ENCODE measurements at places on chromosomes 2 and 18. TPM values are rescaled to one million over a fixed set of nuclear protein-coding genes. Genes with fewer than 3 reads are reported as not detected.

- DNase-seq = no peak
Measured at GRCh38 chr2:189072036-189072435, 97.9 kb downstream of the COL3A1 start.

- DNase-seq = no peak
Measured at GRCh38 chr2:179059026-179059700, 9.2 kb upstream of the CCDC141 start.

DNA sequence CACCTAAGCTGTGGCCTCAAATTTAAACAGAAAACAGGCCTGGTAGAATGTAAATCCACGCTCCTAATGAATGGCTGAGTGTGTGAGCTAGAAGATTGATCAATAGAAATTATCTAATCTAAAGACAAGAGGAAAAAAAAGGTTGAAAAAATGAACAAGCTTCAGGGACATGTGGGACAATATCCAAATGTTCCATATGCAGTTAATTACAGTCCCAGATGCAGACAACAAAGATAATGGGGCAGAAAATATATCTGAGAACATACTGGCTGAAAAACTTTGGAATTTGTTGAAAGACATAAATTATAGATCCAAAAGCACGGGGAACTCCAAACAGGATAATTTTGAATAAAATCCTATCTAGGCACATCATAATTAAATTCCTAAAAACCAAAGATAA is 186.7 kb upstream of the SIX2 start:
- DNase-seq = no peak

DNA sequence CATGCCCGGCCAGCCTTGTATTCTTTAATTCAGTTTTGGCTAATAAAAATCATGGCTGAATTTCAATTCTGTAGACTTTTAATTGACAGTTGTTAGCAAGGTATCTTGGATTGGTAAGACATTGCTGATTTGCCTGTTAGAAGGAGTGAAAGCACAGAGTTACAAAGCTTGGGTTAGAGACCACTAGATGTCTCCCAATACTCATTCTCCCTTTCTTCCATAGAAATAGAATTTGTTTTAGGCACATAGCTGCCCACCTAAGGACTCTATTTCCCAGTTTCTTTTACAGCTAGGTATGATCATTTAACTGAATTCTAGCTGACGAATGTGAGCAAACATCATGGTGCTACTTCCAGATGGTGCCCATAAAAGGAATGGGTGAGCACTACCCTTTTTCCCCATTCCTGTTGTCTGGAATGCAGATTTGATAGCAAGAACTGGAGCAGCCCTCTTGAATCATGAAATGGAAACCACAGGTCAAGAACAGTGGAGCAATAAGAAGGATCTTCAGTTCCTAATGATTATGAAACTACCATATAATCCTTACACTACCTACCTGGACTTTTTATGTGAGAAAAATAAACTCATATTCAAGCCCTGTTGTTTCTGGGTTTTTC is 17.5 kb downstream of the PECR start:
- DNase-seq = no peak

GRCh38 chr2:48316753-48317750 is 212.9 kb upstream of the STON1 start:
- no peak for DNase-seq

DNA sequence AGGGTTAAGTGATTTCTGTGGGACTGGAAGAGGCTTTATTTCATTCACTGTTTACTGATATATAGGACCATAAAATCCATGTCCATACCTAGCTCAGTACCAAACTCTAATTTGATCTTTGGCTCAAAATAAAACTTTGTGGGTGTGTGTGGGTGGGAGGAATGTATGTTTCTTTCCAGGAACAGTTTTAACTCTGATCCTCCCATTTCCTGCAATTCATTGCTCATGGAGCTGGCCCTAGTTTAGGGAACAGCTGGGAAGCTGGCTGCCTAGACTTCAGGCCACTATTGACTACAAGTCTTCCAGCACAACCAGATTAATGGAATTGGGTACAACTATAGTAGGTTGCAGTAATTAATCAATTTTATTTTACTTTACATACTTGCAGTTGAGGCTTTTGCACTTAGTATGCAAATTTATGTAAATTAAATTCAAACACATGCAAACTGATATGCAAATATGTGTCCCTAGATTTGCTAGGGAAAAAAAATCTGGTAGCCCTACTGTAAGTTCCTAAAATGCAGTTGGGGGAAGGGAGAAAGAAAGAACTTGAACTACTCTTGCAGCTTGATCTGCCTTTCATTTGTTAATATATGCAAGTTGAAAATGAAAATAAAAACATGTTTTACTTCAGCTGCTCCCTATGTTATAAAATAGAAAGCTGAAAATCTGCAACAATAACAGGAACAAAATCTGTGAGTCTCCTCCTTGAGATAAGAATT is 1070.3 kb upstream of the CELF4 start:
- no peak for DNase-seq

GRCh38 chr2:179596018-179596417 is 265.4 kb downstream of the ZNF385B start:
- DNase-seq = no peak

DNA sequence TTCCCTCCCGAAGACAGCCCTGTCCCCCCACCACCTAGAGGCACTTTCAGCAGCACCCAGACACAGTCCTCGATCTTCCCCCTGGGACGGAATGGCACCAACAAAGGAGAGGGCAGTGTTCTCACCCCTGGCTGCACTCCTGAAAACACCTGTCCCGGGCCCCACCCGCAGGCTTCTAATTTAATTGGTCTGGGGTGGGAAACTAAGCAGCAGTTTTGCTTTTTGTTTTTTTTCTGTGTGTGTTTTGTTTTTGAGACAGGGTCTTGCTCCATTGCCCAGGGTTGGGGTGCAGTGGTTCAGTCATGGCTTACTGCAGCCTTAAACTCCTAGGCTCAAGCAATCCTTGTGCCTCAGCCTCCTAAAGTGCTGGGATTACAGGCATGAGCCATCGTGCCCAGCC is 38.4 kb upstream of the REL start:
- DNase-seq = no peak

GRCh38 chr18:2984091-2984490 is 28.9 kb downstream of the LPIN2 start:
- no peak for DNase-seq

DNA sequence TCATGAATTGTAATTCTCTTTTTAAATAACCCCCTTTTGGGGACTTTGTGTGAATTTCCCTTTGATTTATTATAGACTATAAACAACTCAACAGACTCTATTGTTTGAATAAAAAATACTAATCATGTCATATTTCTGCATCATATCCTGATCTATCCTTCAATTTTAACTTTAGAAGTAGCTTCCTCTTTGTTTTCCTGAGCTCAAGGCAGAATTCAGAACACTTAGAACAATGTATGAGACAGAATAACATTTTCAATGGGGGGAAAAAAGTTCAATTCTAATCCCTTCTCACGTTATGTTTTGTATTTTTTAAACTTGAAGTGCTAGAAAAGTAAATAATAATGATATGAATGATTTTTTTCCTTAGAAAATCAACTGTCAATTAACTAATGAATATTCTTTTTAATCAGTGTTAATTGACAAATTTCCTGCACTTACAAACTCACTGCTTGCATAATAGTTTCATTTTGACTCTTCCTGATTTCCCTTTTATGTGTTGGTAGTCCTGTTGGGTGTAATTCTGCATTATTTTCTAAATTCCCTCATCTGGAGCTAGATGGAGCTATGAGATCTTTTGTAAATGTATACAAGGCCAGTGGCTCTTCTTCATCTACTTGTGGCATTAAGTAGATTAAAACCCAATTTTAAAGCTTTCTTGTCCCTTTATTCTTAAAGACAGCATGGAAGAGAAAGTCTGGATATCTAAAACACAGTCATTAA is 326.1 kb downstream of the PARD3B start:
- no peak for DNase-seq

- DNase-seq = no peak
Measured at GRCh38 chr18:45255197-45255890, 359.9 kb upstream of the SLC14A2 start.

DNA sequence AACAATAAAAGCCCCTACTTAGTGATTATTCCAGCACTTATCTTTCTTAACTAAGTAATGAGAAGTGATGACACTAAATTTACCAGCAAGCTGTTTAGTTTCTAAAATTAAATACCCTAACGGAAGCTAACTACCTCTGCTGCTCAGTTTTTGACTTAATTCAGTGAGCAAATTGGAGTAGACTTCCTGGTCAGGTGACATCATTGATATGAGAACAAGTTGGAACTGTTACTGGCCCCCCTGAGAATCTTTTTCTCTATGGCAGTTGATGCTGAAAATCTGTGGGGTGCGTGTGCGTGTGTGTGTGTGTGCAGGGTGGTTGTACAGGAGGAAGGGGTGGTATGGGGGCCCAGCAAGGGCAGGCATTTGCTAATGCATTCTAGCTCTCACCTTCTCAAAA is 35.5 kb upstream of the BMP10 start:
- DNase-seq = no peak

DNA sequence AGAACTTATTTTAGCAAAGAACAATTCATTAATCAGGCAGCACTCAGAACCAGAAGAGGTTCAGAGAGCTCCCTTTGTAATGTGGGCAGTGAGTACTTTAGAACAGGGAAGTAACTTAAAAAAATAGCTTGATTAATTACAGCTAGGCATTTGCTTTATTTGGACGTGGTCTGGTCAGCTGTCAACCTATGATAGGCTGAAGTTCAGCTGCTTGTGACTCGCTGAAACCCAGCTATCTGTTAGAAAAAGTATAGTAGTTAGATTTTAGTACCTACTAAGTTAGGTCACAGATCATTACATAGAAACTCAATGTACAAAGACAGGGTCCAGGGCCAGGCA is 40.0 kb downstream of the PKDCC start:
- no peak for DNase-seq

GRCh38 chr2:17051538-17051937 is 385.9 kb upstream of the CYRIA start:
- no peak for DNase-seq

DNA sequence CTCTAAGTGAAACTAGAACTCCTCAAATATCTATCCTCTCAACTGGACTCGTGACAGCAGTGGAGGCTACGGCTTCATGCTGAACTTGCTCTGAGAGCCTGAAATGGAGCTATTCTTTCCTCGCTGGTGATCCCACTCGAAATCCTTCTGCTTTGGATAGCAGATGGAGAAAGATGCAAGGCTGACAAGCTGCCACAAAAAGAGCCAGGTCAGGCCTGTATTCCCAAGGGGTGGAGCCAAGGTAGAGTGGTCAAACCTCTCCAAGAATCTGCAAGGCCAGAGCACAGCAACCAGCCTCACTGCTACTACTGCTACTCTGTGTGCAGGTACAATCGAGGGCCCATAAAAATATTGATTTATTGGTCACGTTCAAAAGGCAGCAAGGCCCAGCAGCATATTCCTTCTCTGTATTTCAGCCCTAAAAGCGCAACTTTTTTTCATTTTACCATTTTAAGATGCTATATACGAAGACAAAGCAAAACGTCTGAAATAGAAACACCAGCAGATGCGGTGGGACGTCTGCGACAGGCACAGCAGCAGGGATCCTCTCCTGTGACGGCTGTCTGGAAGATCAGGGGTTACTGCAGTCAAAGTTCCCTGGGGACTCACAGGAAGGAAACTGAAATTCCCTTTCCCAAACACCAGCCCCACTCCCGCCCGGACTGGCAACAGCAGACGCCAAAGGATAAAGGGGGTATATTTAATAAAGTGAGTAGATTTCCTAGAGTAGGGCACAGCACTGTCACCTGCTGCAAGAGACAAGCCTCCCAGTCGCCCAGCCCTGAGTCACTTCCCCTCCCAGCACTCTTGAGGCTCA is 2.4 kb downstream of the SPRED2 start:
- DNase-seq = no peak

DNA sequence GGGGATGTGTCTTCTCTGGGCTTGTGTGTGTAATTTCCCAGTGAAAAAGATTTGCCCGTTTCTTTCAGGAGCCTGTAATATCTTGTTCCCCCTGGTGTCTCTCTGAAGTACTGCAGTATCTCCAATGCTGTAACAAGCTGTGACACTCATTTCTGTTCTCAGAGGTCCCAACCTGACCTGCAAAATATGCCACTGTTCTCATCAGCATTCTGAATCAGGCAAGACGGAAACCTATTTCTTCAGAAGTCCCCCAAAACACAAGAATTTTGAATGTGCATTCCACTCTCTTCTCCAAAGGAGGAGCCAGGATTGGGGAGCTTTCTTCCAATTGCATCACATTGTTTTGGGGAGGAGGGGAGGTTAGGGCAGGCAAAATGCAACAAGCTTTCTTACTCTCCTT is 77.0 kb upstream of the CNGA3 start:
- DNase-seq = no peak

DNA sequence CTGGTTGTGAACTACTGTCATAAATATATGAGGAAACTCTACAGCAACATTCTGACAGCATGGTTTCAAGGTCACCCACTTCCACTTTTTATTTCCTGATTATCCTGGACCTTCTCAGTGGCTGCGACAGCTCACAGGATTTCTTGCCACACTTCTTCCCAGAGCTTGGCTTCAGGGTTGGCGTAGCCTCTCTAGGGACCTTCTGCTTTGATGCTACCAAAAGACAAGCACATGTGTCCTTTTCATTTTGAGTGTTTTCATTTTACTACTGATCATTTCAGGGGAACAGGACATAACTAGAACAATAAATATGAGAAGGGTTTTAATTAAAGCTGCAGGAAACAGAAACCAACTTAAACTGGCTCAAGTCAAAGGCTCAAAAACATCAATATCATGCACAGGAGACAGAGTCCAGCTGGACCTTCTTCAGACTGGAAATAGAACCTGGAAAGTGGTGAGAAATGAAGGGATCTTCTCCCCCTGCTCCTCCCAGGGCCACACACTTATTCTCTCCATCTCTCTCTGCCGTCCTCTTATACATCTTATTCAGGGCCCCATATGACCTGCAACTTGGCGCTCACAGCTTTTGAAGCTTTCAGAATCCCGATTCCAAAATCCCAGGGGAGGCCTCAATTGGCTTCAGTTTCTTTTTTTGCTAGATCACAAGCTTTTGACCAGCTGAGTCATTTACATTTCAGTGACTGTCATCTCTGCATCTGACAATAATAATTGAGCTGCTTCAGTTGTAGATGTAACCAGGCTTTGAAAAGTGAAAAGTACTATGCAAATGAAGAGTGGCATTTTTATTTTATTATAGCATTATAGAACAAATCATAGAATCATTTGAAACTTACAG is 9.7 kb downstream of the VIT start:
- DNase-seq = no peak

- no peak for DNase-seq
Measured at GRCh38 chr2:40373111-40373510, 78.8 kb downstream of the SLC8A1 start.

DNA sequence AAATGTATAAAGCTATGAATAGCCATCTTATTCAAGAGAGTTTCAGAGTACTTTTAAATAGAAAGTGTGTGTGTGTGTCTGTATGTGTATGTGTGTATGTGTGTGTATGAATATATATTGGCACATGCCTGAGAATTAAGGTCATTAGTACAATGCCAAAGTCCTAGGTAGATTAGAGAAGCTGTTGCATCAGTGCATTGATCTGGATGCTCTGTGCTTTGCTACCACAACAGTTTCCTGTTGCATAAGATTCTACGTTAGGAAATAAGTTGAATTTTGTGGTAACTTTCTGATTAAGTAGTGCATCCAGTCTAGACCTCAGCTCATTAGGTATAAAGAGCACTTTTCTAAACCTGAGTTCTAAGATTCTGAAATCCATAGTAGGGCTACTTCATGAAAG is 1102.8 kb upstream of the KLHL29 start:
- no peak for DNase-seq

TMEM37 gene
- 54.0 TPM for total RNA-seq

MOGAT1 gene
- not detected for total RNA-seq

SCN1A gene
- total RNA-seq = not detected

SLC16A14 gene
- 1.4 TPM for total RNA-seq

CRIM1 gene
- total RNA-seq = 104 TPM

HTR2B gene
- 0.22 TPM for total RNA-seq

UGT1A5 gene
- 2.1 TPM for total RNA-seq

ZDBF2 gene
- 3.9 TPM for total RNA-seq

RPRM gene
- total RNA-seq = not detected

BBS5 gene
- 4.4 TPM for total RNA-seq

SPP2 gene
- total RNA-seq = not detected

RGPD8 gene
- 7.5 TPM for total RNA-seq

Data from mucosa of descending colon (tissue), 3 donors.